ENCODE measurements at places on chromosomes 5 and 9. TPM values are rescaled to one million over a fixed set of nuclear protein-coding genes. Genes with fewer than 3 reads are reported as not detected.

Gene PDE6A
- 0.25 TPM for total RNA-seq

Gene RANBP17
- total RNA-seq: 5.4 TPM

DNA sequence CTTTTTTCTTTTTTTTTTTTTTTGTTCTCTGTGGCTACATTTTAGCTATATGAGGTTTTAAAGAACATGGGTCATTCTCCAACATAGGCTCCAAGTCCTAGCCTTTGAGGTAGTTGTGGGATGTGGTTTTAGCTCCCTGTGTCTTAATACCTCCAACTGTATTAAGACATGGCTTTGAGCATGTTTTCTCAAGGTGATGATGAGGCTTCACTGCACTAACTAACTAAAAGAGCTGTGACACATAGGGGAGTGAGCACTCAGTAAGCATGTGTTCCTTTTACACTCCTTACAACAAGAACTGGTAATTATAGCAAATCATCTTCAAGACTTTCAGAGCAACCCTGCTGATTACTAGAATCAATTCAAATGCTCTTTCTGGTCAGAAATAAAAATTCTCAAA lies 333.6 kb upstream of the CCNH start:
- no peak for DNase-seq

- no peak for DNase-seq
These were observed 49.9 kb upstream of the GPR151 start for GRCh38 chr5:146565764-146566367.

Gene FOXI1
- not detected for total RNA-seq

Gene ARL10
- 9.8 TPM for total RNA-seq

Gene HAVCR2
- 4.4 TPM for total RNA-seq

- DNase-seq: peak; percentile 87
These were observed at the start of gene FGF10 for GRCh38 chr5:44389090-44389822. Gene FGF10 (minus strand): TSS chr5:44389420. CDS start chr5:44388682, 738 bp downstream.

GRCh38 chr5:176436656-176437055 lies 11.5 kb upstream of the FAF2 start:
- DNase-seq: peak; percentile 3

Gene C1QTNF3
- total RNA-seq: 7.1 TPM

Gene GZMA
- total RNA-seq: 1.2 TPM

Gene SHOC1
- 0.25 TPM for total RNA-seq

DNA sequence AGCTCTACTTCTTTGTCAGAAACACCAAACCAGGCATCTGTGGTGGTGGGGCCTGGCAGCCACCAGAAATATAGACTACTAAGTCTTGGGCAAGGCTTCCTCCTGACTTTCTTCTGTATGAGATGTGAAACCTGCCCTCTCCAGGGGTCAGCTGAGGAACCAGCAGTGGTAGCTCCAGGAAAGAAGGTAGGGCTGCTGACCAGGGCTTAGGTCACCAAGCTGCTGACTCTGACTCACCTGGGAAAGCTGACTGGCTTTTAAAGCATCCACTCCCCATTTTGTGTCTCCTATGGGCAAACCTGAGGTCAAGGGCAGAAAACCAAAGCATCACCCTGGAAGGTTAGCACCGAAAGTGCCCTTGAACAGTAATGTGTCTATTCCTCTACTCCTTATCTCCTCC lies 10.4 kb upstream of the SH3TC2 start:
- no peak for DNase-seq

Gene DMRT2
- 2.5 TPM for total RNA-seq

Gene IFNA14
- not detected for total RNA-seq

DNA sequence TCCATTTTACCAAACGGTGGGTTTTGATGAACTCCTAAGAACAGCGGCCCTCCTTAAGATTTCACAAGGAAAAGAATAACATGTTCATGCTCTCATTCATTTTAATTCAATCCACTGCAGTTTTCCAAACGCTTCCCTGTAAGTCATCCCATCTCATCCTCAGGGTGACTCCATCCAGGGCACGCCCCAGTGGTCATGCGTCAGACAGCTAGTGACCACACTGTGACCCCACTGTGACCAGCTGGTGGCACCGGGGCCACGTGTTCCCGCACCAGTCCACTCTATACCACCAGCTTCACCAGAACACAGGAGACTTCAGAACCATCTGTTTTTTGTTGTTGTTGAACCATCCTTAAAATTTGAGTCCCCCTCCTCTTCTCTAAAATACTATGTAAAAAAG lies 14.3 kb downstream of the ATPSCKMT start:
- DNase-seq: no peak

- DNase-seq: no peak
These were observed 161.7 kb downstream of the OXCT1 start for GRCh38 chr5:41708604-41708940.

- DNase-seq: no peak
These were observed 13.3 kb downstream of the ANXA6 start for GRCh38 chr5:151144275-151144674.

DNA sequence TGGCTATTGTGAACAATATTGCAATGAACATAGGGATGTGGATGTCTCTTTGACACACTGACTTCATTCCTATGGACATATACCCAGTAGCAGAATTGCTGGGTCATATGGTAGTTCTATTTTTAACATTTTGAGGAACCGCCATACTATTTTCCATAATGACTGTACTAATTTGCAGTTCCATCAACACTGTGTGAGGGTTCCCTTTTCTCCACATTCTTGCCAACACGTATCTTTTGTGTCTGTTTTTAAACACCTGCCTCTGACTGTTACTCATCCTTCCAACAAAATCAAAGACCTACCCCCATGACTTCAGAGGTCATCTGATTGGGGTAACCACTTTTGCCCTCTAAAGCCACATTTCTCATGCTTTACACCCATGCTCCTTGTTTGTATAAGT lies 133.5 kb downstream of the MED27 start:
- no peak for DNase-seq

- no peak for DNase-seq
These were observed 54.4 kb downstream of the CCDC192 start for GRCh38 chr5:127757576-127757975.

GRCh38 chr9:123927625-123928532 lies 2.0 kb downstream of the DENND1A start:
- peak; percentile 25 for DNase-seq

Gene ACER2
- 3.9 TPM for total RNA-seq

Gene SAXO1
- not detected for total RNA-seq

- no peak for DNase-seq
These were observed 923 bp upstream of the ZBTB5 start for GRCh38 chr9:37466037-37466709.

Gene PCDHB3
- total RNA-seq: 2.0 TPM
